ENCODE measurements at places on chromosomes 5 and 9.

GRCh38 chr5:181199881-181200638, 4.9 kb downstream of the TRIM7 start:
- no peak for DNase-seq

DNA sequence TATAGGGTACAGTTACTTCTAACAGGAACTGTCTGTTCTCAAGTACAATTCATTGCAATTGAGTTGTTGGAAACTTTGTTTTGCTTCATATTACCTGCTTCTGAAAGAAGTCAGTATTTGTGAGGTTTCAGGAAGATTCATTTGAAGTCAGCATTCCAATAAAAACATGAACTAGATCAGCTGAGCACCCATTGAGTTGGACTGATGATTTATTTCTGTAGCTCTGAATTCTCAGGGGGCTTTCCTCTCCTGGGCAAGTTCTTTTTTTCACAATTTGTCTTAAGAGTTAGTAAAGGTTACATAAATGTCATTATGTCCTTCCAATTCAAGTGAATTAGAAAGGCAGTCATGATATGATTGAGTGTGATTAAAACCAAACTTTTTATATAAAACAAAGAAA, 16.2 kb upstream of the KIF2A start:
- DNase-seq = no peak

- no peak for DNase-seq
These were observed 146.7 kb upstream of the COL5A1 start for GRCh38 chr9:134494905-134495304.

DNA sequence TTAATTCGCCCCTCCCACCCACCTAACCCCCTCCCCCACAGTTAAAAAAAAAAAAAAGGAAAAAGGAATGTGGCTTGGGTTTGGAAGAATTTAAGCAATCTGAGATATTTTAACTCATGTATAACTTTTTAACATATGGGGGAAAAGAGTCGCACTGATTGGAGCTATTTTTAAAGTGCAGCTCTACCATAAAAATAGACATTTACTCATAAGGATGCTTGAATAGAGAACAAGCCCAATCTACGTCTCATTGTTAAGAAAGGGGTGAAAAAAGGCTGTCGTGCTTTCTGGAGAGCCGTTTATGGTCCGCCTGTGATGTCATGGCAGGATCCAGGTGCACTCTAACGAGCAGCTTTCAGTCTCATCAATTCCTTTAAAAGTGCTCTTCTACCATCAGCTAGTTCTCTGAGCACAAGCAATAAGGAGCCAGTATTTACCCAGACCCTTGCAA, 142.4 kb downstream of the ELAVL2 start:
- no peak for DNase-seq

- DNase-seq = no peak
These were observed 2.8 kb downstream of the TXNDC8 start for GRCh38 chr9:110334871-110335270.

- DNase-seq = no peak
These were observed 707 bp downstream of the PIP5K1B start for GRCh38 chr9:68705531-68706362.

DNA sequence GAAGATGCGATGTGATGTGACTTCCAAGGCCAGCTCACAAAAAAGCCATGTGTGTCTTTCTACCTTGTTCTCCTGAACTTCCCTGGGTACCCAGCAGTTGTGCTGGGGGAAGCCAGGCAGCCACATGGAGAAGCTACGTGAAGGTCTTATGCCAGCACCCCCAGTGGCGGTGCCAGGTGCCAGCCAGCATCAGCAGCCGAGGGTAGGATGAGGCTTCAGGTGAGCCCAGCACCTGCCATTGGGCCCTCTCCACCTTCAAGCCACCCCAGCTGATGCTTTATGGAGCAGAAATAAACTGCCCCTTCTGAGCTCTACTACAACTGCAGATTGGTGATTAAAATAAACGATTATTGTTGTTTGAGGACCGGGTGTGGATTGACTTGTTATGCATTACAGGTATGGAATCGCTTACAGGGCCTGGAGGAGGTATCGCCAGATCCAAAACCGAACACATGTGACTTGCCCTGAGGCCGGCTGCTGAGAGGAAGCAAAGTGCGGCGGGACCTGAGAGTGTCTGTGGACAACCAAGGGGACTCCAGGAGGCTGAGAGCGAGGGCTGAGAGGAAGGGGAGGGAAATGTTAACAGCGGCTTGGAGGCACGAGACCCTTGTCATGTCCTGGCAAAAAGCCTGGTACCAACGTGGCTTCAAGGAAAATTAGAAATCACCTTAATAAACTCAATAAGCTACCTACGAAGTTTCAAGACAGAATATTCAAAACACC, 36.0 kb upstream of the OLFM1 start:
- no peak for DNase-seq

DNA sequence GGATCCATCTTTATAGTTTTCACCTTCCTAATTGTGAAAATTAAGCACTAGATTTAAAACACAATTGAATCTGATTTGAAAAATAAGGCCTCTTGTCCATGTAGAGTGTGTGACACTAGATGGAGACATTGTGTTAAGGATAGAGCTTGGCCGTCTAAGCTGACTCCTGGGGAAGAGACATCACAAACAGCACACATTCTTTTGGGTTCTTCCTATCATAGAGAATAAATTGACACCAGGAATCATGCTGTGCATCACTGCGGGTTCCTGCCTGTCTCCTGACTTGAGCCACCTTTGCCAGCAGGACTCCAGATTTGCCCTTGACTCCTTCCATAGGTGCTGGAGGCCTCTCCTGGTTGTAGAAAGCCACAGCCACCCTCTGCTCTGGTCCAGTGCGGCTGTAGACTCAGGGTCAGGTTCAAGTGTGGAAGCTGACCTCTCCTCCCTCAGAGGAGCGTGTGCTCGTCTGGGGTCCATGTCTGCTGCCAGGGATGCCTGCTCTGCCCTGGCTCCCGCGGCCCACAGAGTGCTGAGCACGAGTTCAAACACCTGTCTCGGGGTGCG, 11.2 kb downstream of the ROPN1L start:
- no peak for DNase-seq

DNA sequence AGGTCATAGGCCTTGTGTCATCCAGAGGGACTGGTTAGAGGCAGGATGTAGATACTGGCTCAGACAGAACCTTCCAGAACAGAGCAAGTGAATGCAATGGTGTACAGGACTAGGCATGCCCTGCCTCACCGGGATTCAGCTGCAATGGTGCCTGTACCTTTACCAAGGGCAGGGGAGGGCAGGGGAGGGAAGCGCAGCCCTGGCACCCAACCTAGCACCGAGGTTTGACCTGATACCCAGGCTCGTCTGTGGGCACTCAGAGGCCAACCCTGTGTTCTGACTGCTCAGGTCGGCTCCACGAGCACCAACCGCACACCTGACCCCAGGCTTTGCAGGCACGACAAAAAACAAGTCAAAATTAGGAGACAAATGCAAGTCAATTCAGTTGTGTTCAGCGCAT, 47.3 kb upstream of the GFPT2 start:
- no peak for DNase-seq

DNA sequence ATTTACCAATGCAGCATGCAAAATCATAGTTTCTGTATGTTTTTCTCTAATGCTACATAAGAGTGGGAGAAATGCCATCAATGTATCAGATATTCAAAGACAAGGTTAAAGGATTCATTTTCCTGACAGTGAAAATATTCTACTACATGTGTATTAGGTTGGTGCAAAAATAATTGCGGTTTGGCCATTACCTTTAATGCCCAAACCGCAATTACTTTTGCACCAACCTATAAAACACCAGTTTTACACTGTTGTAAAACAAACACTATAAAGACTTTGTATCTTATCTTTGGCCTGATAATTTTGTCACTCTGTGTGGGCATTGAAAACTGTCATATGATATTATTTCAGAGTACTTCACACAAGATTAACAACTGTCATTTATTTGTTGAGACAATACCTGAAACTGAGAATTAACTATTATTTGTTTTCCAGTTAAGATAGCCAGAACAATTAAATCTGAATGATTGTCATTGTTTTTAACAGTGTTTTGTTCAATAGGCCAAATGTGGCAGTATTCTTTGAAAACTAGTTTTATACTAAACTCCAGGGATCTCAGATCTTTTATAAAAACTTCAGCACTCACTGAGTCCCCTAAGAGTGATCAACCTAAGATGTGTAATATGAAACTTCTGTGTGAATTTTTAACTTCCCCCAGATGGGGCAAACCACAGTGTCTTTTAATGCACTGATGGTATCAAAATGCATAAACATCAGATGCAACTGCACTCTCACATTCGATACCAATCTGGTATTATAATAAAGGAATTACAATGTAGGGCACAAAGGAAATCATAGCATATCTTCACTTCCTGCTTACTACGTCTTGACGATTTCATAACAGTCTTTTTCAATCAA, 53.8 kb upstream of the FBN2 start:
- DNase-seq = no peak

DNA sequence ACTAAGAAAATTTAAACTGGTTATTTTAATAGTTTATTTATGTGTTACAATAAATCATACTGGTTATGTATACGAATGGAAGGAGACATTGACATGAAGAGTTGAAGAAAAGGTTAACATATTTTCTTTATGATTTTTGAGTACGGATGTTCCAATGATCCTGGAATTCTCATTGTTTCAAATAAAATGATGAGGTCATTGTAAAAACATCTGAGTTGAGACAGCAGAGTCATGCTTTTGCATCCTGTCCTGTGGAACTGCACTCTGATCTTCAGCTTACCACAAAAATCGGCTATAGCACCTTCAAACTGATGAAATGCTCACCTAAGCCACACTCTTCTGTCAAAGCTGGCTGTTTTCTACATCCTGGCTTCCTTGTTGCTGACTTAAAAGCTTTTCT, 67.8 kb downstream of the PTCD2 start:
- DNase-seq = no peak

- no peak for DNase-seq
These were observed 67.1 kb downstream of the KLF4 start for GRCh38 chr9:107422189-107423185.

DNA sequence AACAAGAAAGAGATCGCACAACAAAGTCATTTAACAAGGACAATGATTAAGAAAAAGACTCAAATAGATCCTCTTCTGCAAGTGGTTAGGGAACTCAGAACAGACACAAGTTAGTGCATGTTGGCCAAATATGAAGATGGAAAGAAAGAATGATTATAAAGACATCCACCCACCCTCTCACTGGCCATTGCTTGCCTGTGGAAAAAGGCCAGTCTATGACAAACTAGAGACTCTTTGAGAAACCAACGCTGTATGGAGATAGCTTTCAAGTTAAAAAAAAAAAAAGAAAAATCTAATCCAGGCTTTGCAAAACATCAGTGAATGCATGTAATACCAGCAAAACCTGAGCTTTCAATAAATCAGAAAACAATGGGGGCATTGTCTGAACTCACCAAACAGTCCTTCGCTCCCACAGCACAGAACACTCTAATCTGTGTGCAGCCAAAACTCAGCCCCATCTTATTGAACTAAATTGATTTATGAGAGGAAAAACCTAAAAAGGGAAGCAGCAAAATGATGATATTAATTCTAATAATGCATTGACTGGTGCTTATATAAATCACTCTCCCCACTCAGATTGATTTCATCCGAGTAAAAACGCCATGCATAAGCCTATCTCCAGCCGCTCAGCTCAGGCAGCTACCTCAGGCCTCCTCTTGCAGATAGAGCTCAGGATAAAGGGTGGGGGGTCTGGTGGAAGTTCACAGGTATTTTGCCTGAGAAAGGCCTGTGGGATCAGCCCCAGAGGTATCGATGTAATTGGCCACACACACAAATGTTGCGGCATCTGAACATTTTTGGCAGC, 547.1 kb downstream of the CCDC171 start:
- DNase-seq = no peak

GRCh38 chr5:174419540-174420132, 304.7 kb upstream of the MSX2 start:
- peak; percentile 61 for DNase-seq
